ENCODE measurements at places on chromosomes 5 and 9.

DNA sequence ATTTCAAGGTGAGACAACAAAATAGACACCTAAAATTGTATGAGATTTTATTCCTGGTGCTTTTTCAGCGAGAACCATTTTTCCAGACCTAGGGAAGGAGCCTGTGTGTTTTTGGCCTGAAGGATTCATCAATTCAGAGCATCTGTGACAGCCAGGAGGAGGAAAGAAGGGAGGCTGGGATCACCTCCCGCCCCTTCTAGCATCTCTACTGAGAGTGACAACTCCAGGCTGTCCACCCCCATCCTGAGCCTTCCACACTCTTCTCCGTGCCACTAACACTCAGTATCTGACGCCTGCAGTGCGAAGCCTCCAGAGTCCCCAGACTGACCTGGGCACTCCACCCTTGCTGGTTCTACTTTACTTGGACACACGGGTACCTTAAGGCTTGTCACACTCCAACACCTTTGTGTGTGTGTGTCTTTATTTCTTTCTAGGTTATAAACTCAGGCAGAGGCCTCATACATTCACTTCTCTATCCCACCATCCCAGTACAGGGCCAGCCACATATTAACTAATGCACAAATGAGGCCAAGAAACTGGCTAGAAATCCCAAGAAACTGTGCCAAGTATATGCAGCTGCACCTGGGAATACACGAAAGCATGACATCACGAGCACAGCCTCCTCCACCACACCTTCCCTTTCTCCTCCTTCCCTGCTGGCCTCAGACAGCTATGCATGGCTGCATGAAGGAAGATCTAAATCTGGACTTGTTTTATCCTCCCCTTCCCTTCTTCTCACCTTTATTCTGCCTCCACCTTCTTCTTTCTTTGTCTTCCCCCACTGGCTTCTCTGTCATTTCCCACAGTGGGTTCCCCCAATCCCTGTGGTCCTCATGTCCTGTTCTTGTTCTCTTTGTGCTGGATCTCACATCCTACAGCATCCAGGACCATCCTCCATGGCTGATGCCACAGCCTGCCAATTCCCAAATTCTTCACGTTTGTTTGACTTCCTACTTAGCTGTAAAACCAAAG, 16.0 kb downstream of the S1PR3 start:
- DNase-seq = no peak

DNA sequence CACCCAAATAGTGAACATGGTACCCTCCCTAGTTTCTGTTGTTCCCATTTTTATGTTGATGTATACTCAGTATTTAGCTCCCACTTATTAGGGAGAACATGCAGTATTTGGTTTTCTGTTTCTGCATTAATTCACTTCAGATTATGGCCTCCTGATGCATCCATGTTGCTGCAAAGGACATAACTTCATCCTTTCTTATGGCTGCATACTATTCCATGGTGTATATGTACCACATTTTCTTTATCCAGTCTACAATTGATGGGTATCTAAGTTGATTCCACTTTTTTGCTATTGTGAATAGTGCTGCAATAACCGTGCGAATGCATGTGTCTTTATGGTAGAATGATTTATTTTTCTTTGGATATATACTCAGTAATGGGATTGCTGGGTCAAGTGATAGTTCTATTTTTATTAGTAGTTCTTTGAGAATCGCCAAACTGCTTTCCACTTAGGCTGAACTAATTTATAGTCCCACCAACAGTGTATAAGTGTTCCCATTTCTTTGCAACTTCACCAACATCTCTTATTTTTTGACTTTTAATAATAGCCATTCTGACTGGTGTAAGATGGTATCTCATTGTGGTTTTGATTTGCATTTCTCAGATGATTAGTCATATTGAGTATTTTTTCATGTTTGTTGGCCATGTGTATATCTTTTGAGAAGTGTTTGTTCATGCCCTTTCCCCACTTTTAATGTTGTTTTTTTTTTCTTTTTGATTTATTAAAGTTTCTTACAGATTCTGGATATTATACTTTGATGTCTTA, 79.6 kb downstream of the SMIM15 start:
- no peak for DNase-seq

- DNase-seq = no peak
These were observed 52.2 kb downstream of the LMNB1 start for GRCh38 chr5:126829098-126829497.

- no peak for DNase-seq
These were observed 289.3 kb downstream of the KIAA0825 start for GRCh38 chr5:94329115-94329514.

DNA sequence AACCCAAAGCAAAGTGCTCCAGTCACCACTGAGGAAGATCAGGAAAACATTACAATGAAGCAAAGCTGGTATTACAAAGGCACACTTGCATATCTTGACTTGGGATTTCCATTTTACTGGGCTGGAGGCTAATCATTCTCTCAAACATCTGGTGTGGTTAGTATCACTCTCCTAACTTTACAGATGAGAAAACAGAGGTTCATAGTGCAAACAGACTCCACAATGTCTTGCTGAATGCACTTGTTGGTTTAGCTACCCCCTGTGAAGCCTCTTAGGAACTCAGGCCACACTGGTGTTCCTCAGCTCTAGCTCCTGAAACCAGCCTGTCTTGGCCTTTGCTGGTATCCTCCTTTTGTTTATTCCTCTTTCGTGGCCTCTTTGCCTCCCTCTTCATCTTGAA, 29.5 kb upstream of the SMAD5 start:
- no peak for DNase-seq

- no peak for DNase-seq
These were observed 51.3 kb upstream of the CRHBP start for GRCh38 chr5:76901522-76901921.

- DNase-seq = no peak
These were observed 72.0 kb downstream of the CEP120 start for GRCh38 chr5:123351240-123351639.

GRCh38 chr5:91500758-91501157, 117.6 kb upstream of the ARRDC3 start:
- no peak for DNase-seq

DNA sequence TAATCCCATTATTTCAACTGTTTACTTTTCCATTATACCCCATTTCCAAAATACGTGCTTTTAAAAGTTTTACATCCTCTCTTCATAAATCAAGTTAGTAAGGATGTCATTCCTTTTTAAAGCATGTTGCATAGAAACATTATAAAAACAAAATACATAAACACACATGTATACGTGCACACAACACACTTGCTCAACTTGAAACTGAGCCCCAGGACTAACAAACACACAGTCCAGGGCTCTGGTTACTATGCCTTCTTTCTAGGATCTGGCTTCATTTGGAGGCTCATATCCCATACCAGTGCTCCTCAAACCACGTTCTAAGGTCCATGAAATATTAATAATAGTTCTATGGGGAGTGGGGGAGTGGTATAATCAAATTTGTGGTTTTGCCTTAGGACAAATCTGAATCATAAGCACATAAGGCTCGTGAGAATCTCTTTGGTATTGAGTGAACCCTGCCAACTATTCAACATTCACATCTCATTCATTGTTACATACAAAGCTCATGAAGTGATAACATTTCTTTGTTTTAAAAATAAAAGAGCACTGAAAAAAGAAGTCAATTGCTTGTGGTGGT, 55.2 kb downstream of the NFIB start:
- no peak for DNase-seq

All from KG1 (cell line).